ENCODE measurements at places on chromosomes 2 and 18. TPM values are rescaled to one million over a fixed set of nuclear protein-coding genes. Genes with fewer than 3 reads are reported as not detected.
A peak's percentile ranks its signal among the peaks of the same experiment; 100 is the strongest.

DNA sequence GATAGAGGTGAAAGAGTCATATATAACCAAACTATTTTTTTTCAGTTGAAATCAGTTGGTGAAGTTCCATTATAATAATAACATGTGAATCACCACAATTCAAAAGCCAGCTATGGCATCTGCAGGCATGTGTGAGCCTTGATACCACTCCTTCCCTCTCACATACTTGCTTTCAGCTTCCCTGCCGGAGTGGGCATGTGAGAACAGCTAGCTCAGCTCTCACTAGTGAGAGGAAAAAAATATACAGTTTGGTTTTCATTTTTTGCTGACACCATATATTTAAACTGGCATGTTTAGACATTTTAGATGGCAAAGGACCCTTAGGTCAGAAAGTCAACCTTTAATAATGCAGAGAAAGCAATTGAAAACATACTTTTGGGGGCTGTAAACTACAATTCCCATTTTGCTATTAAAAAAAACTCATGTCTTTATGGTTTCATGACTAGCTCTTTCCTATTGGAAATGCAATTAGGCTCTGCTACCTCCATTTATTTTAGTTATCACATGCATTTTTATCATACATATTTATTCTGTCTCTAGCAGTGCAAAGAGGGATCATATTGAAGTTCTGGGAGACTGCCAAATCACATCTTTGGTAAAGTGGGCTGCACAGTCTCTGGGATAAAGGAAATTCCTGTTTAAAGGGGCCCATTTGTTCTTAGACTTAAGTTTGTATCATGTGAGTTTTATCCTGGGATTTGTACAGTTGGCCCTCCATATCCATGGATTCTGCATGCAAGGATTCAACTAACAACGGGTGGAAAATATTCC, 33.2 kb upstream of the SLC40A1 start:
- H3K36me3 ChIP-seq, result no peaks in the 10 kb centered on the region
- DNase-seq, result no peak
- no peak overlapping the region for H3K4me3 ChIP-seq
- H3K27ac ChIP-seq, result peak overlapping the region; percentile 63

GRCh38 chr18:9988665-9989064, 74.8 kb downstream of the VAPA start:
- peaks cover 3% of the 10 kb centered on the region for H3K27me3 ChIP-seq
- no peak overlapping the region for H3K27ac ChIP-seq
- no peak overlapping the region for H3K4me3 ChIP-seq
- H3K4me1 ChIP-seq, result no peaks in the 10 kb centered on the region

Gene POTEI
- polyA plus RNA-seq, result not detected

Gene MYO5B
- polyA plus RNA-seq, result 6.5 TPM

Gene ZEB2
- 0.12 TPM for polyA plus RNA-seq
